Activated B cell treated with CpG ODN at 0.5 μM for 24 hours (primary cell): ENCODE measurements at places on chromosomes 13 and 19.

DNA sequence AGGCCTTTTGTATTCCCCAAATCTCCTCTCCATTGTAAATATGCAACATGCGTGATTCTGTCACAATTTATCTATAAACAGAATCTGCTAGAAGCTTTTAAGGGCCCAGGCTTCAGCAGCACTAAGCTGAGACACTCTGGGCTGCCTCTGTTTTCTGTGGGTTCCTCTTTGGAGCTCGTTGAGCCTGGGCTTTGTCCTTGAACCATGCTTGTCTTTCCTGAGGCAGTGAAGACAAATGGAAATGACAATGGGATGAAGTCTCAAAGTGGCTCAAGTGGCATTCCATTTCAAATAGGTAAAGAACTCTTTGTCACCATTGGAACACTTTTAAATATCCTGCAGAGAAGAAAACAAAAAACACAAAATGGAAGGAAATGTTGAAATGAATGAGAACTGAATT is 40.3 kb downstream of the RASL11A start:
- no peak for DNase-seq

DNA sequence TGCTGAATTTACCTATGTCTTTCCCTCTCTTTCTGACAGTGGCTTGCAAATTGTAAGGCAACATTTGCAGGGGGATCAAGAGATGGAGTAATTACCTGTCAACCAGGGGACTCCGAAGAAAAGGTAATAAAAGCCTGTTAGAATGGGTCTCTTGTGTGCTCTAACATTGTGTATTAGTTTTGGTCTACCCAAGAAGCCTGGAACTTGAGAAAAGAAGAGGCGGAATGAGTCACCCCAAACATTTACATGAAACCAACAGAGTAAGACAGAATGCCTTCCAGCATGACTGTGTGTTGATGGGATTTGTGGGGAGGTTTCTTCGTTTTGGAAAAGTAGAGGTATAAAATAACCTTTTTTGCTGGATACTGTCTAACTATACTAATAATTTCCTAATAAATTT is 36.7 kb downstream of the ZAR1L start:
- DNase-seq = no peak

DNA sequence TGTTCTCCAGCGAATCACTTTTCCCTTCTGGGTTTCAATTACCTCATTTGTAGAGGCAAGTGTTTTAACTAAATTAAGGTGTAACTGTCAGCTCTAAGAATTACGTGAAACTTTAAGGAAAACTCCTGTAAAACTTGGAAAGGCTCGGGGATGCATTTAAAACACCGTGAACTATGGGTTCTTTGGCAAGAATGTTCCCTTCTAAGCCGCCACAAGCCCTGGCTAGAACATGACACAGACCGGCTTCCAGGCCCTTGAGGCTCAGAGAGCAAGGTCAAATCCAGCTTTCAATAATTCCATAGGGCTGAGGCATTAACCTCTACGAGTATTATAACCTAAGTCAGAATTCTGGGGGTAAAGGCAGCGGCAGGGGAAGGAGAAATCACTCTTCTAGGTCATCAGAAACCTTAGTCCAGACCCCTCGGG is 685 bp downstream of the VWA8 start:
- DNase-seq = no peak

DNA sequence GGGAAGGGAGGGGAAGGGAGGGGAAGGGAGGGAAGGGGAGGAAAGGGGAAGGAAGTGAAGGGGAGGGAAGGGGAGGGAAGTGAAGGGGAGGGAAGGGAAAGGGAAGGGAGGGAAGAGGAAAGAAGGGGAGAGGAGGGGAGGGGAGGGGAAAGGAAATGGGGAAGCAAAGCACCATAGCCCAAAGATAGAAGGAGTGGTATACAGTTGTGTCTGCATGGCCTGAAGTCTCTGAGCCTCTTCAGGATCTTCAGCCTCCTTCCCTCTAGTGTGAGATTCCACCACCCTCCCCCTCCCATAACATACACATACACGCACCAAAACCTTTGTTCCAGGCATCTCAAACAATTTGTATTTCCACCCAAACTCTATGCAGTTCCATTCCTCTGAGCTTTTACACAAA is 96.2 kb upstream of the SERP2 start:
- no peak for DNase-seq

GRCh38 chr19:15285896-15286591 is 46.3 kb downstream of the BRD4 start:
- DNase-seq = peak; percentile 47

DNA sequence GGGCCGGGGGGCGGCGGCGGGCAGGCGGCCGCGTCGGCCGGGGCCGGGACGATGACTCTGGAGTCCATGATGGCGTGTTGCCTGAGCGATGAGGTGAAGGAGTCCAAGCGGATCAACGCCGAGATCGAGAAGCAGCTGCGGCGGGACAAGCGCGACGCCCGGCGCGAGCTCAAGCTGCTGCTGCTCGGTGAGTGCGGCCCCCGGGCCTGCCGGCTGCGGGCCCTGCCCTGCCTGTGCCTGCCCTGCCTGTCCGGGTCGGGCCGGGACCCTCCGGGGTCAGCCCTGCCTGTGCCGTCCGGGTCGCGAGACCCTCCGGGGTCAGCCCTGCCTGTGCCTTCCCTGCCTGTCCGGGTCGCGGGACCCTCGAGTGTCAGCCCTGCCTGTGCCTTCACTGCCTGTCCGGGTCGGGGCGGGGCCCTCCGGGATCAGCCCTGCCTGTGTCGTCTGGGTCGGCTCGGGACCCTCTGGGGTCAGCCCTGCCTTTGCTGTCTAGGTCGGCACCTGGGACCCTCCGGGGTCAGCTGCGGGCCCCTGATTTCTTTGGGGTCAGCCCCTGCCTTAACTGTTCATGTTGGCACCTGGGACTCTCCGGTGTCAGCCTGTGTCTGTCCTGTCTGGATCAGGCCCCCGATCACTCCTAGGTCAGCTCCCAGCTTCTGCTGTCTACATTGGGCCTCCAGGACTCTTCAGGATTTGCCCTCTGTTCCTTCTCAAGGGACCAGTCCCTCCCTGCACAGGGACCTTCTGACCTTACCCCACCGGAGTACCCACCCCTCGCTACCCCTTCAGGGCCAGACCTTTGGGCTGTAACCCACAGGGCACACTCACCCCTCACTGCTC is 659 bp downstream of the GNA11 start:
- DNase-seq = peak; percentile 45

- no peak for DNase-seq
These were observed 78.6 kb downstream of the DCT start for GRCh38 chr13:94400874-94401273.

- DNase-seq = no peak
These were observed 1.7 kb downstream of the ZMYM5 start for GRCh38 chr13:19861762-19862161.

- DNase-seq = no peak
These were observed 9.5 kb upstream of the LILRB4 start for GRCh38 chr19:54653181-54653809.

GRCh38 chr13:70206671-70207070 is 98.4 kb upstream of the KLHL1 start:
- no peak for DNase-seq

DNA sequence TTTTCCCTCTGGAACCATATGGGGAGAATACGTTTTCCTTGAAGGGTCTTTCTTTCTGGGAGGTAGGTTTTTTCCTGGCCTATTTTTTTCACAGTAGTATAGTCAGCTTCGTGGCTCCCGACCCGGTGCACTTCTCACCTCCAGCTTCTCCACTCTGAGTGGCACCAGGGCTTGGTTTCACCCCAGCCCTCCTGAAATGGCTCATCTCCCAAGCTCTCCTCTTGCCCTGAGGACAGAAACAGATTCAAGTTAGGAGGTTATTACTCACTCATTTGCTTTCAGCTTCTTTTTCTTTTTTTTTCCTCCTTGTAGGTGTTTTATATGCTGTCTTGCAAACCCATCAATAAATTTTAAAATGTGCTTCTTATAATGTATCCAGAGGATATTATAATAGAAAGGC is 199.3 kb downstream of the RFC3 start:
- DNase-seq = no peak
